ENCODE measurements at places on chromosomes 16 and 17. TPM values are rescaled to one million over a fixed set of nuclear protein-coding genes. Genes with fewer than 3 reads are reported as not detected.
A peak's percentile ranks its signal among the peaks of the same experiment; 100 is the strongest.

ULK2 gene
- total RNA-seq: 7.9 TPM

GRCh38 chr17:35942588-35943186, 826 bp downstream of the LYZL6 start:
- no peaks in the 10 kb centered on the region for H3K4me1 ChIP-seq
- no peaks in the 10 kb centered on the region for H3K27me3 ChIP-seq
- H3K36me3 ChIP-seq: no peaks in the 10 kb centered on the region
- no peak overlapping the region for H3K27ac ChIP-seq
- no peak overlapping the region for H3K4me3 ChIP-seq

DNA sequence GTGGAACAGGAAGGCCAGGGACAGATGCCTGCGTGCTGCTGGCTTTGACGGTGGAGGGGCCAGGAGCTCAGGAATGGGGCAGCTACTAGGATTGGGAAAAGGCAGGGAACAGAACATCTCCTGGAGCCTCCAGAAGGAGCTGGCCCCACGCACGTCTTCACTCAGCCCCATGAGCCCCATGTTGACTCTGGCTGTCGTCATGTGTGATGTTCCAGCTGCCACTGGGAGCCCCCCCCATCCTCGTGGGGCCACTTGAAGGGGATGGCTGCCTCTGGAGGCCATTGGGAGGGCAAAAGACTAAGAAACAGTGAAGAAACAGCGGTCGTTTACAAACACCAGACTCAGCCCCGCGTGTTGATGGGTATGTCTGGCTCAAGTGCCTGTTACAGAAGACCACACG, 18.5 kb upstream of the APRT start:
- H3K36me3 ChIP-seq: peaks cover 7% of the 10 kb centered on the region
- no peak for DNase-seq
- no peak overlapping the region for H3K4me3 ChIP-seq
- no peaks in the 10 kb centered on the region for H3K27me3 ChIP-seq
- H3K4me1 ChIP-seq: no peaks in the 10 kb centered on the region
- H3K27ac ChIP-seq: no peak overlapping the region

OSGIN1 gene
- total RNA-seq: 7.1 TPM

GRCh38 chr17:4872786-4873185, 26.6 kb upstream of the C17orf107 start:
- DNase-seq: no peak
- no peaks in the 10 kb centered on the region for H3K4me1 ChIP-seq
- H3K27me3 ChIP-seq: no peaks in the 10 kb centered on the region
- H3K4me3 ChIP-seq: no peak overlapping the region
- H3K27ac ChIP-seq: no peak overlapping the region

DNA sequence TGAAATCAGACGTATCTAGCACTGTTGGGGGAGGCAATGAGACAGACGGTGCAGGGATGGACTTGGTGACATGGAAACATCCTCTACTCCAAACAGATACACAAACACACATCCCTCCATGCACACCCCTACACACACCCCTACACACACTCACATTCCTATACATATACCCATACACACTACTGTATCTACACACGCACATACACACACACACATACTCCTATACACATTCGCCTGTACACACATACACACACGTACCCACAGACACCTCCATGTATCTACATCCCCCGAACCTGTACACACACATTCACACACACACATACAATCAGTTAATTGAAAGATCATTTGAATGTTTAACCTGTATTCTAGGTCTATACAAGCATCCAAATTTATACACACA, 53.5 kb downstream of the MAF start:
- H3K4me1 ChIP-seq: peaks cover 7% of the 10 kb centered on the region
- H3K36me3 ChIP-seq: no peaks in the 10 kb centered on the region
- H3K4me3 ChIP-seq: no peak overlapping the region
- DNase-seq: no peak

DNA sequence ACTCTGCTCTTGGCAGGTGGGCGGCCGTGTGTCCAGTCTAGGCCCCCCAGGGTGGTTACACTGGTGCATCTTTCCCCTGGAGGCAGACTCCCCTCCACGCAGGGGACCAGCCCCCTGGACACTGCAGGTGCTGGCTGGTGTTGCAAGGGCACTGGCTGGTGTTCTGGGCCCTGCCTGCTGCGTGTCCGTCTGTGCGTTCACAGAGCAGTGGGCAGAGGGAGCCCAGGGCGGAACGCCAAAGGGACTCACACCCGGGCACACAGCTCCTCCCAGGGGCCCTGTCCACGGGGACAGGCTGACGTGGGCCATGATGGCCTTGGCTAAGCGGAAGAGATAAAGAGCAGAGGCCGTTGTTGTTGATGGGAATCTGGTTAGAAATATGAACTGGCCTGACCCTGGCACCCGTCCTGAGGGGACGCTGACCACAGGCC, 27.3 kb downstream of the ACSF3 start:
- H3K27ac ChIP-seq: no peak overlapping the region
- no peaks in the 10 kb centered on the region for H3K27me3 ChIP-seq
- no peak overlapping the region for H3K4me3 ChIP-seq
- peaks cover 4% of the 10 kb centered on the region for H3K36me3 ChIP-seq
- peaks cover 9% of the 10 kb centered on the region for H3K4me1 ChIP-seq
- DNase-seq: no peak

DNA sequence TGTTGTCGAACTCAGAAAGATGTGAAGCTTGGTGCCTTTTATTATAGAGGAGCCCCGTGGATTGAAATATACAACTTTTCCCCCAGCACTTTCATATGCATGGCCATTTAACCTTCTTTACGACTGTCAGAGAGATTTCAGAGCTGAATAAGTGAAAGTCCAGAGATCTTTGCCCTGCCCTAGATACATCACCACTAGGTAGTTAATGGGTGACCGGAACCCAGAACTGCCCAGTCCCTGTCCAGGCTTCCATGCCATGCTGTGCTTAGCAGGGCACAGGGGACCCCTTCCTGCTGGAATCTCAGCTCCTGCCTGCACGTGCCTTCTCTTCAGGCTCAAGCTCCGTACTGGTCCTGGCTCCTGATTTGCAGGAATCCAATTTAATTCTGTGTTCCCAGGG, 32.2 kb downstream of the SRL start:
- no peak for DNase-seq
- no peaks in the 10 kb centered on the region for H3K27me3 ChIP-seq
- no peak overlapping the region for H3K4me3 ChIP-seq
- peak overlapping the region; percentile 23 for H3K27ac ChIP-seq
- H3K36me3 ChIP-seq: no peaks in the 10 kb centered on the region
- H3K4me1 ChIP-seq: peaks cover 6% of the 10 kb centered on the region

DNA sequence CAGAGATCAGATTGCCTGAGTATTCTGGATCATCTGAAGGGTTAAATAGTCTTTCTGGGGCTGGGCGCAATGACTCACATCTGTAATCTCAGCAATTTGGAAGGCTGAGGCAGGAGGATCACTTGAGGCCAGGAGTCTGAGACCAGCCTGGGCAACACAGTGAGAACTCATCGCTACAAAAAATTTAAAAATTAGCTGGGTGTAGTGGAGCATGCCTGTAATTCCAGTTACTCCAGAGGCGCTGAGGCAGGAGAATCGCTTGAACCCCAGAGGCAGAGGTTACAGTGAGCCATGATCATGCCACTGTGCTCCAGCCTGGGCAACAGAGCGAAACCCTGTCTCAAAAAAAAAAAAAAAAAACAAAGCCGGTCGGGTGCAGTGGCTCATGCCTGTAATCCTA, 15.7 kb downstream of the MVP start:
- H3K27me3 ChIP-seq: no peaks in the 10 kb centered on the region
- H3K27ac ChIP-seq: no peak overlapping the region
- H3K4me1 ChIP-seq: no peaks in the 10 kb centered on the region

DNA sequence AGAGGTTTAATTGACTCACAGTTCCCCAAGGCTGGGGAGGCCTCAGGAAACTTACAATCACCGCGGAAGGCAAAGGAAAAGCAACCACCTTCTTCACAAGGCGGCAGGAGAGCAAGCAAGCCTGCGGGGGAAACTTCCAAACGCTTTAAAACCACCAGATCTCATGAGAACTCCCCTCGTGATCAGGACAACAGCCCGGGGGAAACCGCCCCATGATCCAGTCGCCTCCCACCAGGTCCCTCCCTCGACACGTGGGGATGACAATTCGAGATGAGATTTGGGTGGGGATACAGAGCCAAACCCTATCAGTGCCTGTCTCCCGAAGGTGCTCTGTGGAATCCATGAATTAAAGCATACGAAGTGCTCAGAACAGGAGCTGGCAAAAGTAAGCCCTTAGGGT, 43.9 kb upstream of the ABR start:
- no peak overlapping the region for H3K27ac ChIP-seq
- H3K4me3 ChIP-seq: no peak overlapping the region
- H3K4me1 ChIP-seq: no peaks in the 10 kb centered on the region
- H3K27me3 ChIP-seq: peaks cover 5% of the 10 kb centered on the region
- DNase-seq: no peak

DNA sequence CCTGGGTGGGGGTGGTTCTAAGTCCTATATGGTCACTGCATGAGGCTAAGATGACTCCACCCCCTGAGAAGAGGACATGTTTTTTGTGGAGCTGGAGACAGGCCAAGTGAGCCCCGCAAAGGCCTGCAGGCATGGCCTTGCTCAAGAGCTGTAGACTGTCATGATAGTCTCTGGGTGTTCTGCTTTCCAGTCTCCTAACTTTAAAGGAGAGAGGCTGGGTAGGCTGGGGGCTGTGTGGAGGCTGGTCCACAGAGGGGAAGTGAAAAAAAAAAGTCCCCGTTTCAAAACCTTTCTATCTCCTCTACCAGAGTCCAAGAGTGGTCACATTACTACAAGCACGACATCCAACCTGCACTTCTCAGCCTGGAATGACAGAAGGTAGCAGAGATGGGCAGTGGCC, 27.1 kb downstream of the CDRT4 start:
- no peaks in the 10 kb centered on the region for H3K36me3 ChIP-seq
- H3K4me1 ChIP-seq: peaks cover 25% of the 10 kb centered on the region
- H3K27me3 ChIP-seq: no peaks in the 10 kb centered on the region
- H3K27ac ChIP-seq: no peak overlapping the region

TMEM88 gene
- 4.0 TPM for total RNA-seq

DNA sequence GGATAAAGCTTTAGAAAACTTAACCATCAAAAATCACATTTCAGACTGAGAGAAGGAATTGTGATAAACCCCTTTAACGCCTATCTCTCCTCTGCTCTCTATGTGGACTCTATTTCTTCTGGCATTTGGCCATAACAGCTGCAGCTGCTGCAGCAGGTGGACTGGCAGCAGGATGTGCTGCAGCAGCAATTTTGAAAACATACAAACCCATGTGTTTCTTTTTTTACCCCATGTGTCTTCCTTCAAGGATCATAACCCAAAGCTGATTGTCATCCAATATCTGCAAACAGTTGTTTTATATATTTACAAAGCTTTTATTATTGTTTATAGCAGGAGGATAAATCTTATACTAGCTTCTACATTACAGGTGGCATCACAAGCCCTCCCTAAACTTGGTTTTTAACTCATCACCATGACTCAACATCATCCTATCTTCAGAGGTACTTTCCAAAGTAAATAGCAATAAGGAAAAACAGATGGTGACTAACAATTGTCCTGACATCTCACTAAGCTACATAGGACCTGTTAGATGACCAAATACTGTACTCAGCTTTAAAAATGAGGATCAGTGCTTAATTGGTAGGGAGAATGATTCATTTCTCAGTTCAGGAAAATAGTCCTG, 14.5 kb upstream of the KRTAP9-2 start:
- no peak for DNase-seq
- no peak overlapping the region for H3K4me3 ChIP-seq
- no peaks in the 10 kb centered on the region for H3K27me3 ChIP-seq
- H3K27ac ChIP-seq: no peak overlapping the region
- H3K36me3 ChIP-seq: no peaks in the 10 kb centered on the region
- no peaks in the 10 kb centered on the region for H3K4me1 ChIP-seq

- no peaks in the 10 kb centered on the region for H3K36me3 ChIP-seq
- H3K4me1 ChIP-seq: peaks cover 15% of the 10 kb centered on the region
- H3K27me3 ChIP-seq: no peaks in the 10 kb centered on the region
- no peak overlapping the region for H3K4me3 ChIP-seq
Observed at GRCh38 chr16:11207646-11208045, 48.4 kb downstream of the SOCS1 start.

DNA sequence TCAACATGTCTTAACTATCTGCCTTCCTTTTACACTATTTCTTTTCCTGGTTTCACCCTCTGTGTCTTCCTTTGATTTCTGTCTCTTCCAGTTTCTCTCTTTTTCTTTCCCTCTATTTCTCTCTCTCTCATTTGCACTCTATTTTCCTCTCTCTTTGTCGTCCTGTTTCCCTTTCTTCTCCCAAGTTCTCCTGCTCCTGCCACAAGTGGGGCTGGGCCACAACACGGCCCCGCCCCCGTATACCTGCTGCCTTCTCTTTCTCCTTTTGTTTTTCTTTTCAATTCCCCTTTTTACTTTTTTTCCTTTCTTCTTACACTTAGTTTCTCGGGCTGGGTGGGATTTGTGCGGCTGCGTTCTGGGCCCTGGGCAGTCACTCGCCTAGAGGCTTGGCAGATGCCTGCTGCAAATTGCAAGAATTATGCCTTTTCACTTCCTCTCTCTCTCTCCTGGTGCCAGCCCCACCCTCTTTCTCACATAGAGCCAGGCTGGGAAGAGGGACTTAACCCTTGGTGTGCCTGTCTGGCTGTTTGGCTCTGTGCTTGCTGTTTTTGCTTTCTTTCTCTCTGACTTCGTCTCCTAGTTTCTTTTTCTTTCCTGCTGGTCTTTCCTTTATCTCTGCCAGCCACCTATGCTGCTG, 2139.4 kb downstream of the TP53TG3F start:
- no peaks in the 10 kb centered on the region for H3K4me1 ChIP-seq
- no peak overlapping the region for H3K27ac ChIP-seq
- no peak overlapping the region for H3K4me3 ChIP-seq
- no peaks in the 10 kb centered on the region for H3K36me3 ChIP-seq

DNA sequence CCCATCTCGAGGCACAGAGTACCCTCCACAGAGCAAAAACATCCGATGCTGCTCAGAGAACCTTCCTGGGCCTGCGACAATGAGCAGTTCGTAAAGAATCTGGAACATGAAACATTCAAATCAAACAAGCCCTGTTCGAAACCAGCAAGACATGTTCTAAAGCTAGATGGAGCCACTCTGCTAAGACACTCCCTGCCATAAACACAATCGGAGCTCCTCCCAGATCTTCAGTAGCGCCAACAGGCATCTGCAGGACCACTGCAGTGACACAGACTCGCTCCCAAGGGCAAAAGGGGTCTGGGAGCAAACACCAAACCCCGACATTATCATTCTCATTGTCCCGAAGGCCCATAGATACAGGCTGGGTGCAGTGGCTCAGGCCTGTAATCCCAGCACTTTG, 108.7 kb downstream of the ZFHX3 start:
- no peak for DNase-seq
- no peak overlapping the region for H3K4me3 ChIP-seq

TEDC2 gene
- total RNA-seq: 6.7 TPM

DNA sequence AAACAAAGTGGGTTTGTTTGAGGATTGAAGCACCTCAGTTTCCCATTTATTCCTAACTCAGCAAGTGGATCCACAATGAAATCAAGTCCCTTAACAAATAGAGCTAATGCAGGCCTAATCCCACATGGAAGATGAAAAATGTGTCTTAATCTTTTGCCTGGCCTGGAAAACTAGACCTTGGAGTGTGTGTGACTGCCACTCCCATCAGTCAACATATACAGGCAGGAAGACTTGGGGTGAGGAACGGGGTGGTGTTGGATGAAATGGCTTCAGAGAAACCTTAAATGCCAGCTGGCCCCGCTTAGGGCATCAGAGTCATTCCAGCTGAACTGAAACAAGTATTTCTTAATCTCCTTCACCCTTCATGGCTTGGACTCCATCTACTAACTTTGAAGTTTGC, 269.5 kb downstream of the MAF start:
- no peak overlapping the region for H3K4me3 ChIP-seq
- no peaks in the 10 kb centered on the region for H3K4me1 ChIP-seq
- H3K36me3 ChIP-seq: no peaks in the 10 kb centered on the region

GRCh38 chr17:33328129-33328528, 35.0 kb upstream of the ASIC2 start:
- DNase-seq: no peak
- H3K27me3 ChIP-seq: no peaks in the 10 kb centered on the region
- no peak overlapping the region for H3K27ac ChIP-seq
- H3K4me3 ChIP-seq: no peak overlapping the region
- H3K4me1 ChIP-seq: no peaks in the 10 kb centered on the region

TMEM114 gene
- not detected for total RNA-seq

All from liver (tissue), 10 donors.